ENCODE measurements at places on chromosomes 5 and 9.

GRCh38 chr9:28981129-28981528 is 1407.8 kb upstream of the C9orf72 start:
- DNase-seq: no peak

GRCh38 chr9:5631026-5631425 is 2.1 kb downstream of the RIC1 start:
- DNase-seq: no peak

GRCh38 chr5:127412698-127413097 is 104.7 kb upstream of the PRRC1 start:
- DNase-seq: no peak

- no peak for DNase-seq
Measured at GRCh38 chr5:59923465-59923864, 29.9 kb upstream of the PDE4D start.

GRCh38 chr5:112485934-112486355 is 66.9 kb upstream of the EPB41L4A start:
- DNase-seq: no peak
